ENCODE measurements at places on chromosomes 13 and 19. TPM values are rescaled to one million over a fixed set of nuclear protein-coding genes. Genes with fewer than 3 reads are reported as not detected.

IGFL2 gene
- not detected for total RNA-seq

KISS1R gene
- total RNA-seq: 1.0 TPM

APOC4 gene
- total RNA-seq: not detected

FRY gene
- total RNA-seq: 6.5 TPM

COX7A1 gene
- not detected for total RNA-seq

TMEM38A gene
- total RNA-seq: 1.6 TPM

PSG1 gene
- not detected for total RNA-seq

CLEC17A gene
- total RNA-seq: 0.46 TPM

URAD gene
- total RNA-seq: not detected

APC2 gene
- total RNA-seq: 0.02 TPM

KLF1 gene
- total RNA-seq: 0.58 TPM

RYR1 gene
- 3.3 TPM for total RNA-seq

ZNF440 gene
- total RNA-seq: 10.2 TPM

ZNF729 gene
- not detected for total RNA-seq

ADGRE2 gene
- total RNA-seq: 3.1 TPM

WDR83 gene
- 24.0 TPM for total RNA-seq

C19orf85 gene
- total RNA-seq: not detected

BSG gene
- total RNA-seq: 162 TPM

TRPM4 gene
- total RNA-seq: 1.5 TPM

SLC25A41 gene
- 0.58 TPM for total RNA-seq

ZNF571 gene
- total RNA-seq: 6.2 TPM

HIPK4 gene
- 0.12 TPM for total RNA-seq

GNG8 gene
- 29.5 TPM for total RNA-seq

RNF225 gene
- 0.58 TPM for total RNA-seq

PCDH20 gene
- total RNA-seq: not detected

C1QTNF9 gene
- total RNA-seq: not detected

PLEKHJ1 gene
- 67.4 TPM for total RNA-seq

LGALS16 gene
- not detected for total RNA-seq

ZNF486 gene
- 17.3 TPM for total RNA-seq

SERTAD3 gene
- total RNA-seq: 16.3 TPM

CGB2 gene
- not detected for total RNA-seq

PSG7 gene
- total RNA-seq: not detected

NR1H2 gene
- total RNA-seq: 80.1 TPM

TRIM28 gene
- 351 TPM for total RNA-seq

MYH14 gene
- not detected for total RNA-seq

PRR22 gene
- total RNA-seq: 4.6 TPM

RFC3 gene
- total RNA-seq: 47.7 TPM

TYROBP gene
- 1.3 TPM for total RNA-seq

WDR88 gene
- not detected for total RNA-seq

NLRP7 gene
- not detected for total RNA-seq

PDCD5 gene
- 96.6 TPM for total RNA-seq

ZNF628 gene
- total RNA-seq: 7.9 TPM
